ENCODE measurements at places on chromosomes 6 and 20.

DNA sequence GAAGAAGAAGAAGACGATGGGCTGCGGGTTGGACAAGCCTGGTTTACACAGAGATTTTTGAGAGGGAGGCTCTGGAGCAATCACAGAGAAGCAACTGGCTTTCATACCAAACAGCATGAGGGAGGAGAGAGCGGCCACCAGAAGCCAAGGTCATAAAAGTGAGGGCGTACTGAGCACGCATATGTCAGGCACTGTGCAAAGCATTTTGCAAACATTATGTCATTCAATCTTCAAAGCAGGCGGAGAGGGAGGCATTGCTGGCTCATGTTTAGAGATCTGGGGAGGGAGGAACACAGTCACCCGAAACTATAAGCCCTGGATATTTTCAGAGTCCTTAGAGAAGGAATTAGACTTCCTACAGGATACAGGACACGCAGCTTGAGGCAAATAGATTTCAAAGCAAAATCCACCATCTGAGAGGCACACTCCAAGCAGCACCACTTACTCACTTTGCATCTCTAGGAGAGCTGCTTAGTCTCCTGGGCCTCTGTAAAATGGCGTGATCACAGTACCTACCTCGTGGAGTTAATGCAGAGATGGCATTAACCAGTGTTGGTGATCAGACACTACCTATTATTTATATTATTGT, 24.6 kb downstream of the RAMACL start:
- DNase-seq = no peak

GRCh38 chr6:36455486-36456027, 12.8 kb downstream of the KCTD20 start:
- DNase-seq = no peak

DNA sequence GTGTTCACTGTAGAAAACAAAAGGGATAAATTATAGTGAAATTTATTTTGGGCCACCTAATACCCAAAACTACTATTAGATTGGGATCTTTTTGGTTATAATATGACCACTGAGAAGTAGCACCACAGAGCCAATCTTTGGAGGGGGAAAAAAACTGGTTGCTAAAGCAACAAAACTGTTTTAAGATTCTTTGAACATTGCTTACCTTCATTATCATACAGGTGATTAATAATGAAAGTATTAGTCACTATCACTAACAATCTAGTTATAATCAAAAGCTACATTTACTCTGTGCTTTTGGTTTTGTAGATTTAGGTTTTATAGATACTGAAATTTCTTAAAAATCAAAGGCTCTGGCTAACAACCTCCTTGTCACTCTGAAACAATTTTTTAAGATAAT, 31.7 kb downstream of the STX7 start:
- no peak for DNase-seq

DNA sequence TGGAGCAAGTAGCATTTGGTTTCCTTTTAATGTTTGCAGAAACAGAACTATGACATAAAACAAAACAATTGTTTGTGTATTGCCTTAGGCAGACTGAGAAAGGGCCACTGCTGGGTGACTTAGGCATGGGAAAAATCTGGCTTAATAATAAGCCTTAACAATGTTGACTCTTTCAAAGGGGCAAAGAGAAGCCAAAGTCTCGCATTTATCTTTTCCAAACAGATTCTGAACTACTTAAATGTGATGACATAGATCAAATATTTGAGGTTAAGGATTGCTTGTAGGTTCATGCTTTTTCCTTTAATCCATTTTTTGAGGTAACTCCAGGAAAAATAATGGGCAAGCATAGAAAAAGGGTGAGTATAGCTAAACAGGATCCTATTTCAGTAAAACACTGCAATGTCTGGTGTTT, 39.6 kb downstream of the ADAT2 start:
- no peak for DNase-seq

DNA sequence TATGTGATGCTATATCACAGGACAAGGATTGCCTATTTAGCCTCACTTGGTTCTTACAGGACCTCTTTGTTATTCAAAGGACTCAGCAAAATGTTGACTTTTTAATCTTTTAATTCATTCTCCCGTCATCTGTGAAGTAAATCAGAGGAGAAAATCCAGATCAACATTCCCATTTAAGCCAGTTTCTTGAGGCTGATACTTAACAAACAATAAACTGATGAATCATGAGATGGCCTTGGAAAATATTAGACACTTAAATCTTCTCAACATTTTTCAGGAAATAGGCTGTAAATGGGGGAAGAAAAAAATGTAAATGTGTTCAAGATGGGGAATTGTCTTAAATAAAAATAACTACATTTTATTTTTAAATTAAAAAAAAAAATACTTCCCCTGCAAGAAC, 55.9 kb upstream of the UBR2 start:
- DNase-seq = no peak

- no peak for DNase-seq
These were observed 105.1 kb downstream of the IRF4 start for GRCh38 chr6:496649-497048.

- DNase-seq = no peak
These were observed 26.5 kb upstream of the ZBTB22 start for GRCh38 chr6:33343953-33344611.

- DNase-seq = no peak
These were observed 302.2 kb downstream of the QKI start for GRCh38 chr6:163716690-163717089.

DNA sequence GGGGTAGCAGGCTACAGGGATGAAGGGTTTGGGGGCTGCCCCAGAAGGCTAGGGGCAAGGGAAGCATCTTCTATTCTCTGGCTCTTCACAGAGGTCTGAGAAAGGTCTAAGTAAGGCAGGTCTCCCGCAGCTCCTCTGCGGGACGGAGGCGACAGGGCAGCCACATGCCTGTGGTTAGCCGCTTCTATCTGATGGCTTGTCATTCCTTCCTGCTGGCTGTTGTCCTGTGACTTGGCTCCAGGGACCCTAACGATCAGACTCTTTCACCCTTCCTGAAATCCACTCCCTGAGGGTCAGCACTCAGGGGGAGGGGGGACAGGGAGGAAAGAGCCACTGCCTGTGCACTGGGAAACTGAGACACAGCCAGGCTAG, 673 bp downstream of the CST7 start:
- no peak for DNase-seq

DNA sequence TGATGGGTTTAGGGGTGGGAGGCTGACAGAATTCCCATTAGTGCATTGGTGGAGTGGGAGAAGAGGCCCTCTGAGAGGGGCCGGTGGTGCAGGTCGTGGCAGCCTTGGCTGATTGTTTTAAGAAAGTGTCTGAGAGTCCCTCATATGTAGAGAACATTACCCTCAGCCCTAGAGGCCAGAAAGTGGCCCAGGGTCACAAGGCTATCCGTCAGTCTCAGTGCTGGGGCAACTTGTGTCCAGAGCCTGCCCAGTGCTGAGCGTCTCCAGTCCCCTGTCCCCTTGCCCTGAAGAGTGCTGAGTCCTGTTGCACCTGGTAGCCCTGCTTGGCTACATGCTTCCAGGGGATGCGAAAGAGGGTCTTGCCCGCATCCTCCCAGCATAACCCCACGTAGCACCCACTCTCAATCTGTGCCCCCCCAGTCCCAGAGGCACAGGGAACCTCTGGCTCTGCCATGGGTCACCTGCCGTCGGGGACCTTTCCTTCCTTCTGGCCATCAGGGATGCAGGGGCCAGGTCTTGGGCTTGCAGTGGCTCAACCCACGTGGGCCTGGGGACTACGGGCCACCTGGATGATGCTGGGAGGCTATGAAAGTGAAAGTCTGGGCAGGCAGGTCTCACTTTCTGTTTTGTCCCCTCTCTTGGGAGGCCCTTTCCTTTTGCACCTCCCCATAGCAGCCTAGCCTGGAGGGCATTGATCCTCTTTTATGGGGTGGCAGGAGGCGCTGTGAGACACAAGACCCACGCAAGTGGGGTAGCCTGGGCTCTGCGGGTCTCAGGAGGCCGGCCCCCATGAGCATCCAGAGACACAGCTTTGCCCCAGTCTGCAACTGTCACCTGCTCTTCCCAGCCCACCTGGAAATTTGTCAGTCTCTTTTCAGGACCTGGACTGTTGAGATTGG, 12.2 kb downstream of the DUSP15 start:
- no peak for DNase-seq
